HS-27A (cell line): ENCODE measurements at places on chromosomes 1 and 21.

DNA sequence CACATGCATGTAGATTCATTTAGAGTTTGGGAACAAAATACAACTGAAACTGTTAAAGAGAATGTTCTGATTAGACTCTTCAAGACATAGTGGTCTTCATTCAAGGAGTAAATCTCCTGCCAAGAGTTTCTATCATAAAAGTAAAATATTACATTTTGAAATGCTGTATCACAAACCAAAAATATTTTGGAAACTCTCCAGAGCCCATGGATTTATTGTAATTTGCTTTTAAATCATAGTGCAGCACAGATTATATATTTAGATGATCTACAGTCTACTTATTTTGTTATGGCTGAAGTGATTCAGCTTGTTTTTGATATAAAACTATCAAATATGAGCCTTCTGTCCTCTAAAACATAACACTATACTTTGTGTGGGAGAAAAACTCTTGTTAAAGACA is 105.3 kb downstream of the DISP1 start:
- no peak for DNase-seq

DNA sequence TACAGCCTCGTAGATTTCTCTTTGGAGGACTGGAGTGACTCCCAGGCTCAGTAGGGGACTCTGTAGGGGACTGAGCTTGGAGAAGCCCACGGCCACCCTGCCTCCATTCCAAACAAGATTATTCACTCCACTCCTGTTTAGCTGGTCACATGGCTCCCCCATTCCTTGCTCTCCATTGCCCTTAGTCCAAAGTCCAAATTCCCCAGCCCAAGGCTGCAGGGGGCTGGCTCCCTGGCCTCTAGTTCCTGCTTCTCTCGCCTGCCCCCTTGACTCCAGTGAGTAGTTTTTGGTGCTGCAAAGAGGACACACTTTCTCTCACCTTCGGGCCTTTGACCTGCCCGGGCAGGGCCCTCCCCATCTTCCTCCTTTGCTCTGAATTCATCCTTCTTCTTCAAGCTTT is 403.3 kb downstream of the KIF26B start:
- DNase-seq: no peak

DNA sequence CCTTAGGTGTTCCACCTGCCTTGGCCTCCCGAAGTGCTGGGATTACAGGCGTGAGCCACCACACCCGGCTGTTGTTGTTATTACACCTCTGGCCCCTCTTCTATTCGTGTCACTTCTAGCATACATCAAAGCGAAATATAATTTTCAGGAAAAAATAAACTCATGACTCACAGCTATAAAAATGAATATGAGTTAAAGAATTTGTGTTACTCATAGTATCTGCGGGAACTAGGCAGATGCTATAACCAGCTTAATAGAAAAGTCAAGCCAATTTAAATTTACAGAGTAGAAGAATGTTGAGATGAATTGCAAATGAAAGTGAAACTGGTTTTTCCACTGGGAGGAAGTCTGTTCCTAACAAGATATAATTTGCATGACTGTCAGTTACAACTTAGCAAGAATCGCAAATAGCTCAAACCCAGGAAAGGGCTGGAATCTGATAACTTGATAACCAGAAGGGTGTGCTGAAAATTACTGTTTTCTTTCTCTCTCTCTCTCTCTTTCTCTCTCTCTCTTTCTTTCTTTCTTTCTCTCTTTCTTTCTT is 11.2 kb downstream of the OR2W3 start:
- DNase-seq: no peak

GRCh38 chr1:200774735-200775444 is 36.2 kb downstream of the CAMSAP2 start:
- DNase-seq: no peak

DNA sequence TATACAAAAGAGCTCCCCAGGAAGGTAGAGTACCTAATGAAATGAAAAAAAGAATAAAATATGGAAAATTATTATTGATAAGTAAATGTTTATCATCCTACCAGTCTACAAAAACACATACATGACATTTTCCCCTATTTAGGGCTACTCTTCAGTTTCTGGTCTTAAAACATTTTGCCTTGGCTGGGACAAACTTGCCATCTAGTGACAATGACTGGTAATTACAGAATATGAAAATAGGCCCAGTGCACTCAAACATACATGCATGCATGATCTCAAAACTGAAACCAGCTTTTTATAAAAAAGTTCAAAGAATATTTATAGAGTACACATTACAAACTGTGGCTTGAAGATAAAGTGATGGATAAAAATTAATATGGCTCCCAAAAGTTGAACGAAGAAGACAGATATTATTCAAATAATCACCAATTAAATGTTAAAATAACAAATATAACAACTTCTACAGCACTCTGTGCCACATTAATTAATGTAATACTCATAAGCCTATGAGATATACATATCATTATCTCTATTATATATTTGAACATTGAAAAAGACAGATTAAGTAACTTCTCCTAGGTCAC is 10.5 kb upstream of the RNPC3 start:
- DNase-seq: peak; percentile 55

GRCh38 chr1:19328486-19328885 is 16.4 kb downstream of the SLC66A1 start:
- DNase-seq: no peak

DNA sequence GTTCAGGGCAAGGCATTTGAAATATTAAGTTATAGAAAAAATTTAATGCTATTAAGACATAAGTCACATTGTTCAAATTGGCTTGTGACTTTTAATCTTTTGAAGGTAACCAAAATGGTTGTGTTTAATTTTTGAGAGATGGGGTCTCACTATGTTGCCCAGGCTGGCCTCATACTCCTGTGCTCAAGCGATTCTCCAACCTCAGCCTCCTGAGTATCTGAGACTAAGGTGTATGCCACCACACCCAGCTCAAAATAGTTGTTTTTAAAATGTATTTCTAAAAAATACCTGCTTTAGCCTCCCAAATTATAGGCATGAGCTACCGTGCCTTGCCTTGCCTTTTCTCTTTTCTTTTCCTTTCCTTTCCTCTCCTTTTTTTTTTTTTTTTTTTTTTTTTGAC is 26.0 kb upstream of the CHAF1B start:
- DNase-seq: no peak

DNA sequence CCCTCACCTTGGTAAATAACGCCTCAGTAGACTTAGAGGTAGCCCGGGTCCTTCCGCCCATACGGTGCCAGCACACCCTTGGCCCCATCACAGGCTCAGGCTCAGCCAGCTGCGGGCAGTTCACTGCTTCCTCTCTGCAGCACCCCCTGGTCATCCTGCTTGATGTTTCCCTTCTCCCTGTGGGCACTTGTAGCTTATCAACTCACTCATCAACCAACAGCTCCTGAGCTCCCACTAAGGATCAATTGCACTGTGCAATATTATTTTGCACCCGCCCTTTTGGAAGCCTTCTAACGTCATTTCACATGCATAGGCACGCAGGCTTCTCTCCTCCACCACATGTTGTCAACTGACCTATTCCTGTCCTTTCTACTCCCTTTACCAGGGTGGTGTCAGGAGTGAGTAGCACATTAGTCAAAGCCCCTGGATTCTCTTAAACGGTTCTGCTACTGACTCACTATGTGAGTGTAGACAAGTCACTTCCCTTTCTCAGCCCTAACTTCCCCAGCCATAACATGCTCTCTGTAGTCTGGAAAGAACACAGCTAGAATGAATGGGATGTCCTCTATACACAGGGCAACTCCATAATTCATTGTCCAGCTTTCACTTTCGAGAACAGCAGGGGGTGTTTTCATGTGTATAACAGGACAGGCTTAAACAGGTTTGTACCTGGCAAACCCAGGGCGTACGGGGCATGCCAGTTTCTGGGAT is 47.1 kb upstream of the IRF2BP2 start:
- peak; percentile 92 for DNase-seq
